ENCODE measurements at places on chromosomes 7 and 10.

DNA sequence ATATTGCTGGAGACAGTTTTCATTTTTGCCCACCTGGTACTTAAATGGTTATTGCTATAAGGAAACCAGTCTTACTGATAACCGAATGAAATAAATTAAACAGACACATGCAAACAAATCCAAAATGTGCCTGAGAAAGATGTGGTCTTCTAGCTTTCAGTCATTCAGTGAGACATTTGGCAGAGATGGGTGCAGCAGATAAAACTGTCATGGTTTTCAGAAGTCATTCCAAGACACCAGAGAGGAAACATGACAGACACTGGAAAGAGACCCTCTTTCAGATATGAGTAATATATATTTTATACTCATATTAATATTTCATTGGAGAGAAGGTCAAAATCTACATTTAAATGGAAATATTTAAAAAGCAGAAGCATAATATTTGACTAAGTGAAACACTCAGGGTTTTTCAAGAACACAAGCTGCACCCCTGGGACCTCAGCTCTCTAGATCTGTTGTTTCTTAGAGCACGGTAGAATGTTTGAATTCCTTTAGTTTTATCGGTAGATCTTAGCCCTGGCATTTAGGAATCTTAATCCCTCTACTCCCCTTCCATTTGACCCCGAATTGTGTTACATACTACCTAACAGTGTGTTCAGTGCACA, 246.1 kb downstream of the AUTS2 start:
- DNase-seq, result no peak

DNA sequence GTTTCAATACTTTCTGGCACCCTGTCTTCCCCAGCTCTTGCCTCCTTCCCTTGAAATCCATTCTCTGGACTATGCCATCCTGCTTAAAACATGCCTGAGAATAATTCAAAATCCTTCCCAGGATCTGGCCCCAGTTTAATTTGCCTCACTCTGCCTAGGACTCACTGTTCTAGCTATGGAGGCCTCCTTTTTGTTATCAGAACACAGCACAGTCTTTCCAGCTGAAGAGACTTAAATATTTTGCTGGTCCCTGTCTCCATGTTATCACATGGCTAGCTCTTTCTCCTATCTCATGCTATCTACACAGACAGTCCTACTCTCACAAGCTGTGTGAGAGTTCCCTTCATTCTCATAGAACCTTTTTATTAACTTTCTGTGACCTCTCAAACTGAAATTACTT, 194.8 kb downstream of the RNLS start:
- DNase-seq, result no peak

- DNase-seq, result no peak
Measured at GRCh38 chr10:1451362-1451888, 285.9 kb downstream of the ADARB2 start.

DNA sequence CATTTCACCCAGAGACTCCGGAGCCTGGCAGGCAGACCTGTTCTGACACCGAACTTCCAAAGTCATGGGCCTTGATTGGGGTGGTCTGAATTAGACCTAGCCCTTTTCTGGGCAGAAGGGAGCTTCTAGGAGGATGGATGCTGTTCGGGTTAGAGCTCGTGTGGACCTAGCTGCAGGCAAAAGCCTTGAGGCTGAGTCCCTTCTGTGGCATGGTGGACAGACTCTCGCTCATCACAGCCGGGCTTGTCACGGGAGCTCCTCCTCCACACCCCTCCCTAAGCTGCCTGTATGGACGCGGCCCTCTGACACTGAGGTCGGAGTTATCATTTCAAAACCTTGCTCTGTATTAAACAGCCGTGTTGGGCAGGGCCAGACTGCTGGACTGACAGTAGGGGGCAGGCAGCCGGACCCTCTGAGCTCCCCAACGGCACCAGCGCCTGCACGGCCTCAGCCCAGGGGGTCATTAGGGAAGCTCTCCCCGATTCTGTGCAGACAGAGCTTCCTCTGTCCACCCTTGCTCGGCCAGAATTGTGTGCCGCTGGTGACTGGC, 2.2 kb downstream of the IRF5 start:
- peak; percentile 59 for DNase-seq

DNA sequence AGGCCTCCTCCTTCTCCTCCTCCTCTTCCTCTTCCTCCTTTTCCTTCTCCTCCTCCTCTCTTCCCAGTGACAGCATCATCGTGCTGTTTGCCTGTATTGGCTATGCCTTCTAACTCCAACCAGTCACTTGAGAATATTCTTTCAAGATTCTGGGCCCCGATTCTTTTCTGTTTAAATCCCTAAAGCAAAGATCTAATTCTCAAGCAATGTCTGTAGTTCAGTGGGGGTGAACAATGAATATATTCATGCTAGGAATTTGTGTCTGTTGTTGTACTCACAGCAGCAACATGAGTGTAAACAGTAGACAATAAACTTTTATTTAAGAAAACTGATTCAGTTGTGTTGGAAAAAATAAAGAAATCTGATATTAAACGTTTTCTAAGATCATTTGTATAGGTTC, 30.7 kb downstream of the NUDT5 start:
- DNase-seq, result no peak

DNA sequence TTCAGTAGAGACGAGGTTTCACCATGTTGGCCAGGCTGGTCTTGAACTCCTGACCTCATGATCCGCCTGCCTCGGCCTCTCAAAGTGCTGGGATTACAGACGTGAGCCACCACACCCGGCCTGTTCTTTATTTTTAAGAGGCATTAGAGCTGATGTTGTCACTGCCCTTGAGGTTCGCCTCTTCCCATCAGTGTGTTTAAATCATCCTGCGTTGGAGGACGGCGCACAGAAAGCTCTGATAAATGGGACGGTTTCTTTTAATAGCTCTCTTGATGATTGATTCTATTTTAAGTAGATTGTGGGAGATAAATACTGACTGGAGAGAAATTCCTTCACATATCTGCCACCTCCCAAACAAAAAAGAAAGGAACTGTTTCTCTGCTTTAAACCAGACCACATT, 29.0 kb downstream of the UPP1 start:
- no peak for DNase-seq

DNA sequence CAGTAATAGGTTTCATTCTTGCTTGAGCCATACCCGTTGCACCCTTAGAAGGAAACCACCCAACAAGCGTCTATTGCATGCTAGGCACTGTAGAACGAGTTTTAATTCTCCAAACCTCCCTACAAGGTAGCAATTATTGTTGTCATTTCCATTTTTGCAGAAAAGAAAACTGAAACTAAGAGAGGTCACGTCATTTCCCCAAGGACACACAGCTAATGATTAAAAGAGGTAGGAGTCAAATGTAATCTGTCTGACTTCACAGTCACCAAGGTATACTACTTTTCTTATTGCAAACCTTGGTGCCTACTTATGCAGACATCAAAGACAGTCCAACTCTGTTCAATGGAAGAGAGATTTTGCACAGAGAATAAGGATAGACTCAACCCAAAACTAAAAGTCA, 49.1 kb upstream of the C1QL3 start:
- no peak for DNase-seq

DNA sequence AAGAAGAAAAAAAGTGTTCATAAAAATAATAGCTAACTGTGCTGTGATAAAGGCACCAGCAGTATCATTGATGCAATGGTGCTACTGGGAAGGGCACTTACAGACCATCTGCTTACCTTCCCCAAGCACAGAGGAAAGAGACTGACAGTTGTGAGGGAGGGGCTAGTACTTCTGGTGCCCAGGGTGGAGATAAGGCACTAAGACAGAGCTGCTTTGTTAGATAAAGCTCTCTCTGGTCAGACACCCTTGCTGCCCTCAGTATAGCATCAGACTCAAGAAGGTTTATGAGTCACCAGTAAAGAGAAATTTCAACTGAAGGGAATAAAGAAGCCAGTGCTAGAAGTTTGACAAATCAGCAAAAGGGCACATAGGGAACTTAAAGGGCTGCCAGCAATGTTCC, 325.6 kb downstream of the HPSE2 start:
- DNase-seq, result no peak

DNA sequence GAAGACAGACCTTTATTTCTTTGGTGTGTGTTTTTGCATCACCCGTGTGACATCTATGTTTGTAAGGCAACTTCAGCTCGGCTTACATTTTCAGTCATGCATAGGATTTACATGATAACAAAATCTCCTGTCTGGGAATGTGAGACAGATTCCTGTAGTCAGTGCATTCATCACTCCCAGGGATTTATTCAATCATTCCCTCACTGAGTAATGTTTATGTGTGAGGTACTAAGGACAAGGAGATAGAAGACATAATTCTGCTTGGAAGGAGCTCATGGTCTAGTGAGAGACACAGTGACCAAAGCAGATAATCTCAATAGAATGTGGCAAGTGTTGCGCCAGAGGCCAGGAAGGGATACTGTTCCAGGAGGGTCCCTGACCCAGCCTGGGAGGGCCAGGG, 35.2 kb upstream of the BMPER start:
- no peak for DNase-seq

GRCh38 chr10:24363070-24363469, 154.1 kb downstream of the KIAA1217 start:
- DNase-seq, result no peak

GRCh38 chr10:88881320-88881719, 1.3 kb downstream of the STAMBPL1 start:
- DNase-seq, result no peak

DNA sequence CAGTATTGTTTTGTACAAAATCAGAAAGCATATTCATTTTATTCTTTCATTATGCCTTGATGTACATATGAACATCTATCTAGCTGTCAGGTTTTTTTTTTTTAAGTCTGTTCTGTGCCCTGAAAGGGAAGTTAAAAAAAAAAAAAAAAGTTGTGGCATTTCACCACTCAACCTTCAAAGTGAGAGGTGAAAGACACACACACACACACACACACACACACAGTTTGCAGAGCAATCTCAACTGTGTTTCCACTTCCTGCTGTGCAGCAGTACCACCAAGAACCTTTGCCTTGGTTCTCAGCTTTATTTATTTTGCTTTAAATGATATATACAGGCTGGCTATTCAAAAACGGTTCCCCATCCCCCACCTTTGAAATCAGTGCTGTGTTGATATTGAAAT, 955.6 kb downstream of the GATA3 start:
- no peak for DNase-seq

DNA sequence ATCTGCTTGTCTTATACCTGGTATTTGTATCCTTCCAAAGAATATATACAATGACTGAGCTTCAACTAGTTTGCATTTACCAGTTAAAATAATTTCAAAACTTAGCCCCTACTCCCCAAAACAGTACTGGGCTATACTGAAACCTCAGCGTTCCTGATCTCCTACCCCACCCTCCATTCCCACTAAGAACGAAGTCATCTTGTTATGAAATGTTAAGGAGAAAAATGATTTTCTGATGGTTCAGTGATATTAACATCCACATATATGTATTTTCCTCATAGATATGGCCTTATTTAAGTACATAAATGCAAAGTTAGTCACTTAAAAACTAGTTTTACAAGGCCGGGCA, 28.9 kb upstream of the ANAPC16 start:
- DNase-seq, result no peak

- DNase-seq, result no peak
Measured at GRCh38 chr7:83148776-83149175, 13.9 kb downstream of the PCLO start.

DNA sequence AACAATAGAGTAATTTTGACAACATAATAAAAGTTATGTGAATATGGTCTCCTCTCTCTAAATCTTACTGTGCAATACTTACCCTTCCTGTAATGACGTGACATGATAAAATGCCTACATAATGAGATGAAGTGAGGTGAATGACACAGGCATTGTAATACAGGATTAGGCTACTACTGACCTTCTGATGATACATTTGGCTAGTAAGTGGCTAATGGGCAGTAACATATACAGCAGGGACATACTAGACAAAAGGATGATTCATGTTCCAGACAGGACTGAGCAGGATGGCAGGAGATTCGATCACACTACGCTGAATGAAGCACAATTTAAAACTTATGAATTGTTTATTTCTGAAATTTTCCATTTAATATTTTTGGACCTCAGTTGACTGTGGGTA, 4.7 kb downstream of the C10orf88 start:
- DNase-seq, result no peak

DNA sequence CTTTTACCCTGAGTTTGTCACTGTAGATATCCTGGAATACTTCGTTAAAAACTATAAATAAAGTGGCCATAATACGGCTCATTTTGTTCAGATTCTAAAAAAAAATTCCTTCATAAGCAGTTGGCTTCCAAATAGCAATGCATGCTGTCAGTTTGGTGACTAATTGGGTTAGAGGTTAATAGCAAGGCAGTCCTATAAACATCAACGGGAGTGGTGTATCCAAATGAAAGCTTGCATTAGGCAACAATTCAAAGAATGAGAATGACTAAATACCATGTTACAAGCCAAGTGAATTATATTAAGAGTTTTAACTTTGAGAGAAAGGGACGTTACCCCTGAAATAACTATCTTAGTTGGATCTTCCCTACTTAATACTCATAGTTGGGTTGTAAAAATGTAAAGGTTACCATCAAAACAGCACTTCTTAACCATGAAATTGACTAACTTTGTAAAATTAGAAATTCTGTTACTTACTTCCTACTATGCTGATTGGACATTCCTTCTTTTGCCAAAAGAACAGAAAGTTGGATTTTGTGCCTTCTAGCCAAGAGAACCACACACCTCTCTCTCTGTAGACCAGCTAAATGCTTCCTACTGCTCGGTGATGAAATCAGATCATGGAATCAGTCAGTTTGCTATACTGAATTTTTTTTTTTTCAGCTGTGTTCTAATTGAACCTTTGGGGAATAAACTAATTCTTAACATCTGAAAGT, 98.0 kb downstream of the KAT6B start:
- DNase-seq, result no peak

DNA sequence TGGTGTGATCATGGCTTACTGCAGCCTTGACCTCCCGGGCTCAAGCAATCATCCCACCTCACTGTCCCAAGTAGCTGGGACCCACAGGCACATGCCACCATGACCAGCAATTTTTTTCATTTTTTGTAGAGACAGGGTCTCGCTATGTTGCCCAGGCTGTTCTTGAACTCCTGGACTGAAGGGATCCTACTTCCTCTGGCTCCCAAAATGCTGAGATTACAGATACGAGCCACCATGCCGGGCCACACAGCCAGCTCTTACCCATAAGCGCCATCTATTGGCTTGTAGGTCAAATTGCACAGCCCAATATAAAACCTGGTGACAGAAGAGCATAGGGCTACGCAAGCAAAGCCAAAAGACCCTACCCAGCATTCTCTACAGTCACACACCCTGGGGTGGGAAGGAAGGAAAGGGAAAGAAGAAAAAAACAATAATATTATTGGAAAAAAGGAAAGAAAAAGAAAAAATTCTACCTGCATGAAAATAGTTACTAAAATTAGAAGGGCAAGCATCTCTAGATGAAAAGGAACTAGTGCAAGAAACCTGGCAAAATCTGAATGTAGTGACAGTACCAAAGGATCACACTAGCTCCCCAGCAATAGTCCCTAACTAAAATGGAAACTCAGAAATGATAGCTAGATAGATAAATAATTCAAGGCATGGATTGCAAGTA, 29.4 kb upstream of the AMPH start:
- peak; percentile 23 for DNase-seq

GRCh38 chr7:70553364-70553763, 578.6 kb upstream of the GALNT17 start:
- DNase-seq, result no peak

DNA sequence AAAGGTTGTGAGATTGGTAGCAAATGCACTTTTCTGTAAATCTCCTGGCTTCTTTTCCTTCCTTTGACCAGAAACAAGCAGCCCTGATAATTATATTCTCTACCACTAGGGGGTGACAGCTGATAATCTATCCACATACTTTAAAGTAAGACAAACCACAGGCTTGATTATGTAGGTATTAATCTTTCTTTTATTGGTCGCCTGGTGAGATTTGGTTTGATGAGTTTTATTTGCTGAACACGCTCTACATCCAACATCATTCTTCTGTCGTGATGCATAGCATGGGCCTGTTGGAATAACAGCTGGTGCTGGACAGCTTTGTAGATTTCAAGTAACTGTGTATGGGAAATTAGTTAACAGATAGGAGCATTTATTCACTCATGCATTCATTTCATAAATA, 63.5 kb downstream of the ZNF365 start:
- DNase-seq, result peak; percentile 43
